ENCODE measurements at places on chromosomes 4 and X.

DNA sequence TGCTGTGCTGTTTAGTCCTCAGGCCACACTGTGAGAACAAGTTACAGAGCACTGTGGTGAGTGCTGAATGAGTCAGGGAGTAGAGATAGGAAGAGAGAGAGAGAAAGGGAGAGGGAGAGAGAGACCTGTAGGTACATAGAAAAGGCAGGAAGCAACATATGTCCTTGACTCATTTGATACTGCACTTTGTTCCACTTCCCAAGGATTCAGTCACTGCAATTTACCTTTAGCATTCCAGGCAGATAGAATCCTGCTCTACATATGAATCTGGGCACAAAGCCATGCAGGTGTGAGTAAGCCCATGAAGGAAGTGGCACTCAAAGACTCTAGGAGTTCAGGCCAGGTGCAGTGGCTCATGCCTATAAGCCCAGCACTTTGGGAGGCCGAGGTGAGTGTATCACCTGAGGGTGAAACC, 1.0 kb upstream of the DAPP1 start:
- peak; percentile 49 for DNase-seq

DNA sequence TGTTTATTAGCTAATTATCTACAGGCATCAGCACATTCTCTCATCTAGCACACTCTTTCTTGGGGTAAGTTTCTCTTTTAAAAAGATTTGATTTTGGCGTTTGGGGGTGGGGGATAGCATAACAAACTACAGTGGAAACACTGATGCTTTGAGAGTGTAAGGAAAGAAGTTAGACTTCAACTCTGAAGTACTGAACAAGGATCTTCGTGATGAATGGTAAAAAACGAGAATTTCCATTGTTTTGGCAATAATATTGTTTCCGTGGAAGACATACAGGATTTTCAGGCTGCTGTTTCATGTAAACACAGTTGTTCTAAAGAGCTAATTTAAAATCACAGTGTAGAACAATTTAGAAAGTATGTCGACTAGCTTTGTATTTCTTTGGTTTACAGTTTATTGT, 451 bp downstream of the LPAR4 start:
- no peak for DNase-seq

GRCh38 chr4:183636923-183637322, 22.1 kb downstream of the RWDD4 start:
- DNase-seq, result no peak

GRCh38 chr4:154328030-154328429, 163.6 kb downstream of the DCHS2 start:
- no peak for DNase-seq

DNA sequence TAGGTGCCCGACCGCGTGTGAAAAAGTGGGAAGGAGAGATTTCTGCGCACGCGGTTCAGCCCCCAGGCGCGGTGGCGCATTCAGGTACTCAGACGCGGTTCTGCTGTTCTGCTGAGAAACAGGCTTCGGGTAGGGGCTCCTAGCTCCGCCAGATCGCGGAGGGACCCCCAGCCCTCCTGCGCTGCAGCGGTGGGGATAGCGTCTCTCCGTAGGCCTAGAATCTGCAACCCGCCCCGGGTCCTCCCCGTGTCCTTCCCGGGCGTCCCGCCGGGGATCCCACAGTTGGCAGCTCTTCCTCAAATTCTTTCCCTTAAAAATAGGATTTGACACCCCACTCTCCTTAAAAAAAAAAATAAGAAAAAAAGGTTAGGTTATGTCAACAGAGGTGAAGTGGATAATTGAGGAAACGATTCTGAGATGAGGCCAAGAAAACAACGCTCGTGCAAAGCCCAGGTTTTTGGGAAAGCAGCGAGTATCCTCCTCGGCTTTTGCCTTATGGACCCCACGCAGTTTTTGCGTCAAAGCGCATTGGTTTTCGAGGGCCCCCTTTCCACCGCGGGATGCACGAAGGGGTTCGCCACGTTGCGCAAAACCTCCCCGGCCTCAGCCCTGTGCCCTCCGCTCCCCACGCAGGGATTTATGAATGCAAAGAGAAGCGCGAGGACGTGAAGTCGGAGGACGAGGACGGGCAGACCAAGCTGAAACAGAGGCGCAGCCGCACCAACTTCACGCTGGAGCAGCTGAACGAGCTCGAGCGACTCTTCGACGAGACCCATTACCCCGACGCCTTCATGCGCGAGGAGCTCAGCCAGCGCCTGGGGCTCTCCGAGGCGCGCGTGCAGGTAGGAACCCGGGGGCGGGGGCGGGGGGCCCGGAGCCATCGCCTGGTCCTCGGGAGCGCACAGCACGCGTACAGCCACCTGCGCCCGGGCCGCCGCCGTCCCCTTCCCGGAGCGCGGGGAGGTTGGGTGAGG, 3.7 kb downstream of the SHOX start:
- DNase-seq, result no peak

GRCh38 chrX:85503258-85504158, 124.0 kb upstream of the POF1B start:
- DNase-seq, result no peak

DNA sequence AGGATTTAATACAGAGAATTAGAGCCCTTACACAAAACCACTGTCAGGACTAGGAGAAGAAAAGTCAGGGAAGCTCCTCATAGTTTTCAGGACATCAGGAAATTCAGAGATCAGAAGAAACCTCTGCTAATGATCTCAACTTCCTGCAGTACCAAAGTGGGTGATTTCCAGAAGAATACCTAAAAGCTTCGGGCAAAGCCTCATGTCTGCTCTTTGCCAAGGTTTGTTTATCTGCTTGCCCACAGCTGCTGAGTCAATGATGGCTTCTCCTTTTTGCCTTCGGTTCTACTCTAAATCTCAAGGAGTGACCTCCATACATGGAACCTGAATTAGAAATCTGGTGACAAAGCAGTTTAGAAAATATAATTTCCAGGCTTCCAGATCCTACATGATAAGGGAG, 68.4 kb downstream of the USP38 start:
- no peak for DNase-seq

DNA sequence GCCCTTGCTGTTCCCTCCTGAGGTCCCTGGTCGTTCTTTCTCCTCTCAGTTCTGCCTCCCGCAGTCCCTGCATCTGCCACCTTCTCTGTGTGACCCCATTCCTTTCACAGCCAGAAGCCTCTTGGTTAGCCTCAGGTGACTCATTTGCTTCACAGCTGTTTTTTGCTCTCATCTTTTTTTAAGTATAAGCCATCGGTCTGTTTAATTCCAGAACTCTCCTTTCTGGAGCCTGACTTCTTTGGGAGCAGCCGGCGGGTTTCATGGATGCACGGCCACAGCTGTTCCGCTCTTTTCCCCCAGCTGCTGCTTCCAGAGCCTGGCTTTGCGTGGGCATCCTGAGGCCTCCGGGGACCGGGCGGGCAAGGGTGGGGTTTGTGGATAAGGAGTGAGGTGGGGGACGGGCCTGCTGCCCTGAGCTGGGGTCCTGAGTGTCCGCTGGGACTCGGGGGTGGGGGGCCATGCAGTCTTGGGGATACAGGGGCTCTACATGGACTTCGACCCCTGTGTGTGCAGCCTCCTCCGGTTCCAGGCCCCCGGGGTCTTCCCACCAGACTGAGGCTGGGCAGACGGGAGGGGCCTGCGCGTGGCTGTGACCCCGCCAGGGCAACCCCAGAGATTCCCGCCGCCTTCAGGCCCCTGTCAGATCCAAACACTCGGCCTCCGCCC, 46.7 kb downstream of the PCGF3 start:
- peak; percentile 21 for DNase-seq

- no peak for DNase-seq
Measured at GRCh38 chr4:24195991-24196736, 306.3 kb upstream of the PPARGC1A start.

DNA sequence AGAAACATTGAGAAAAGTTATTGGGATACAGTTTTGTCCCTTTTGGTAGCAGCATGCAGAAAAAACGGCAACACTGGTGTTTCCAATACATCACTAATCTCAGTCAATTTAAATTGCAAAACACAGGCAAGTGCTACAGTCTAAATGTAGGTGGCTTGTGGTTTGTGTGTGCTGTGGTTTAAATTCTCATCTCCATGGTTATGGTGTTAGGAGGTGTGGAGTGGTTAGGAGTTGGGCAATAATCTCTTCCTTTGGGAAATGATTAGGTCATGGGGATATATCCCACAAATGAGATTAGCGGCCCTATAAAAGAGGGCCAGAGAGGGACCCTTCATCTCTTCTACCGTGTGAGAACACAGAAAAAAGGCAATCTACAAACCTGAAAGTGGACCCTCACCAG, 1344.3 kb downstream of the ADGRL3 start:
- DNase-seq, result peak; percentile 2

- DNase-seq, result no peak
Measured at GRCh38 chr4:152110780-152111179, 350.0 kb upstream of the GATB start.

DNA sequence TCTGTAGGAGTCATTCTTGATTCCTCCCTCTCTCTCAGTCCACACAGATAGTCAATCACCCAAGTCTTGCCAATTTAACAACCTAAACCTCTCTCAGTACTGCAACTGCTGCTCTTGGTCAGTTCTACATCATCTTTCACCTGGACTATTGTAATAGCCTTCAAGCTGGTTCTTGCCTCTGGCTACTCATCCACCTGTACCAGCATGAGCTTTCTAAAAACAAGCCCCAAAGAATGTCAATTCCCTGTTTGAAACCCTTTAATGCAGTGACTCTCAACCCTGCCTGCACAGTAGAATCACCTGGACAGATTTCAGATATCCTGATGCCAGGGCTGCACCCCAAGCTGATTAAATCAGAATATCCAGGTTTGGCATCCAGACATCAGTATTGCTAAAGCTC, 48.3 kb downstream of the VGLL1 start:
- DNase-seq, result no peak

- DNase-seq, result no peak
Measured at GRCh38 chrX:9874483-9874882, 88.3 kb downstream of the SHROOM2 start.

DNA sequence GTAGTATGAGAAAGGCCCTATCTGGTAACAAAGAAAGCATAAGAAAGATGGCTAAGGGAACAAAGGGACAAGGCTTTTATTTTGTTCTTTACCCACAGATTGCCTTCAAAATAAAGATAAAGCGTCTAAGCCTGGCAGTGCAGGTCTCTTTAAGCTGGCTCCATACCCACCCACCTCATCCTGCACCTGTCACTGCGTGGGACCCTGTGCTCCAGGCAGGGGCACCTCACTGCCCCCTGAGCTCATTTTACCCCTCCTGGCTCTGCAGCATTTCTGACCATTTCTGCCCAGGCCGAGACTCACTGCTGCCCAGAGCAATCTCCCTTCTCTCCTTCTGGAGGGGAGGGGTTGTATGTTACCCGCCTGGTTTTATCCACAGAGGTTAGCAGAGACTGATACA, 1.7 kb upstream of the CYP4V2 start:
- DNase-seq, result no peak

GRCh38 chrX:64205735-64206501, 410 bp upstream of the AMER1 start:
- DNase-seq, result peak; percentile 85

- no peak for DNase-seq
Measured at GRCh38 chr4:27276307-27277073, 415.8 kb downstream of the STIM2 start.

- no peak for DNase-seq
Measured at GRCh38 chrX:10034740-10035260, 67.6 kb downstream of the CLDN34 start.

DNA sequence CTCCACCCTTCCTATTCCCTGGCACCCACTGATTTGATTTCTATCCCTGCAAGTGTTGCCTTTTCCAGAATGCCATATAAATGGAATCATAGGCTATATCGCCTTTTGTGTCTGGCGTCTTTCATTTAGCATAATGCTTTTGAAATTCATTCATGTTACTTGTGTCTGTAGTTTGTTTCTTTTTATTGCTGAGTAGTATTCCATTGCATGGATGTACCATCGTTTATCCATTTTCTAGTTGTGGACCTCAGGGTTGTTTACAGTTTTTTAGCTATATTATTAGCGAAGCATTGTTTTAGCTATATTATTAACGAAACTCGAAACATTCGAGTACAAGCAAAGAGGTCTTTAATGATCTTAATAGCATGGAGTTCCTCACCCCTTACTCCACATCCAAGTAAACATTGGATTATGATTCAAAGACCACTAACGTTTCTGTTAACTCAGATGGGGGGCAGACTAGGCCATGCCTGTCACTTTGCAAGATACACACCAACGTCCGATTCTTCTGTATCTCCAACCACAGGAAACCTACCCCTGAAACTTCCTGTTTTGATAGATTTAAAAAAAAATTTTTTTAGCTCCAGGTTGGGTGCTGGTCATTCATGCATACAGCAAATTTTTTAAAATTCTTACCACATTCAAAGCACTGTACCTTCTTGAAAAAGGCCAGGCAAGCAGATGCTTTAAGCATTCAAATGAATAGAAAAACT, 1.1 kb downstream of the DCK start:
- DNase-seq, result no peak

DNA sequence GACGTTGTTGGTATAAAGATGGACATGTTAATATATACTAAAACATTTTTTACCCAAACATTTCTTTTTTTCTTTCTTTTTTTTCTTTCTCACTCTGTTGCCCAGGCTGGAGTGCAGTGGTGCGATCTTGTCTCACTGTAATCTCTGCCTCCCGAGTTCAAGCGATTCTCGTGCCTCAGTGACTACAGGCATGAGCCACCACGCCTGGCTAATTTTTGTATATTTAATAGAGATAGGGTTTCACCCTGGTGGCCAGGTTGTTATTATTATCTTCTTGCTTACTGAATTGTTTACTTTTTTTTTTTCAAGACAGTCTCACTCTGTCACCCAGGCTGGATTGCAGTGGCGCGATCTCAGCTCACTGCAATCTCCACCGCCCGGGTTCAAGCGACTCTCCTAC, 68.8 kb downstream of the HOPX start:
- DNase-seq, result no peak

GRCh38 chr4:72587334-72587733, 18.3 kb upstream of the ADAMTS3 start:
- DNase-seq, result no peak

DNA sequence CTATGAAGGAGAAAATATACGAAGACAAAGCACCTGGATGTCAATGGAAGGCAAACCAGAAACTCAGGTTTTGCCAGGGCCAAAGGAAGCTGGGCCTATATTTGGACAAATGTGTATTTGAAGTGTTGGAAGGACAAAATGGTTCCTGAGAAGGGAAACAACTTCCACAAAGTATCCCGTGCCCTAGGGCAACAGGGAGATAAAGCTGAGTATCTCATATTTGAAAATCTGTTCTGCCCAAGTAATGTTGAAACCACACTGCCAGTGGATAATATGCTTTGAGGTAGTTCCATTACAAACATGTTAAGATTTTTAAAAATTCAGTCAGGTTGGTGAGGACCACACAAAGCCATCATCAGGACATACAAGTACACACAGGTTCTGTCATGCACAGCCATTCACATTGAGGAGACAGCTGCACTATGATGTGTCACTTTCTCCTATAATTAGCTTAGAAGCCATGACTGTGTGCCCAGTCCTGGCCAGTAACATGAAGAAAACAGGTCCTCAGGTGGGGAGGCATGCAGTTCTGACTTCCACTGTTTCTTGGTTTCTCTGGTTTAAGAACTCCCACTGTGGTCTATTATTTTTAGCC, 116.4 kb downstream of the PWWP3B start:
- no peak for DNase-seq

DNA sequence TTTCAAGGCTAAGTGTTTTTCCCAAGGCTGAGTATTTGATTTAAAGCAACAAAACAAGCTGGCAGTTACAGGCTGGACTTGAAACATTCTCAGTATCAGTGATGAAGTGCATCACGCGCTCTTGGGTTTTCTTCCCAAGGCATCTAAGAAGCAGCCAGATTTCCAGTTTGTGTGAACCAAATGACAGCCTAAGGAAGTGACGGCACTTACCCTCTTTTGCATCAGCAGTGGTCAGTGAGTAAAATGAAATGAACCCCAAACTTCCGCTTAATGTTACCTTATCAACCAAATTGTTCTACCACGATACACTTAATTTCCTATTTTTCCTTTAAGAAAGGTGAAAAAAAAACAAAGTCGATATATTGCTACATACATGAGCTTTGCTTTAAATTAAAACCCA, 15.8 kb upstream of the GYPE start:
- DNase-seq, result no peak

Measured in fibroblast of mammary gland (primary cell).